Stimulated activated CD8-positive, alpha-beta memory T cell treated with anti-CD3 and anti-CD28 coated beads, Interleukin-15, amount 100 ng/mL, for 24 hours (primary cell): ENCODE measurements at places on chromosomes 7 and 10.

- DNase-seq, result no peak
These were observed 33.9 kb downstream of the ASB13 start for GRCh38 chr10:5632446-5632845.

DNA sequence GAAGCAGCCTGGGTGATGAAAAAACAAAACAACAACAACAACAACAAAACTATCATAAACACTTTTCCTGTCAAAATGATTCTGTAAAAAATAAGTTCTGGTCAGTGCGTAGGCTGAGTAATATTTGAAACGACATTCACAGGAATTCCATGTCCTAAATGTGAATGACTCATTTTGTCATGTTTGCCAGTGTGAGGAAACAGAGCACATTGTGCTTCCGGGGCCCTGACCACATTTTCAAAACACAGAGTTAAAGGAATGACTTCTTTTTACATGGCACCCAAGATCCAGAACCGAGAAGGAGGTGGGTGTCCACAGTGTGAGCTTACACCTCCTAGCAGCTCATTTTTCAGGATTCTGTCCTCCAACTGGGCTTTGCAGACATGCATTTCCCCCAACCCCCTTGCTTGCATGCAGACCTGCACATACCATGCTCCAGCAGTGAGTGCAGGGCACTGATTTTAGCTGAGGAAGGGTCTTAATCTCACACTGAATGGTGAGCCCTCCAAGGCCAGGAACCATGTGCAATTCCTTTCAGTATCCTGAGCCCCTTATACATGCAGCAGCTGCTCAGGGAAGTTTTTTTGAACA, 3.0 kb downstream of the CLRN3 start:
- DNase-seq, result no peak

GRCh38 chr10:131686781-131687420, 213.9 kb upstream of the PPP2R2D start:
- DNase-seq, result no peak

- no peak for DNase-seq
These were observed 828 bp upstream of the MALSU1 start for GRCh38 chr7:23298141-23298881.

DNA sequence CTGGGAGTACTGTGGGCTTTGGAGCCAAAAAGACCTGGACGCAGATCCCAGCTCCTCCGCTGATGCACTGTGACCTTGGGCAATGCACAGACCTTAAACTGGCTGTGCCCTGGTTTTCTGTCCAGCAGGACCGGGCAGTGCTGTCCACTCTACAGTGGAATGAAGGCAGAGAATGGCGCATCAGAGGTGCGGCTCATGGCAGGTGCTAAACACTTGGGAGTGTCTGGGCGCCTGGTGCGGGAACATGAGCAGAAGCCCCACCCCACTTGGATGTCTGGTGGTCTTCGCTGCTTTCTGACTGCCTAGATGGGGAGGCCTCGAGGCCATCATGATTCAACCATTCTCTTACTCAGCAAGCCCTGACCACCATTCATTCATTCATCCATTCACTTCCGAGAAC, 153.7 kb downstream of the GRK5 start:
- DNase-seq, result no peak

- no peak for DNase-seq
These were observed 40.2 kb upstream of the TNS3 start for GRCh38 chr7:47621979-47622561.

DNA sequence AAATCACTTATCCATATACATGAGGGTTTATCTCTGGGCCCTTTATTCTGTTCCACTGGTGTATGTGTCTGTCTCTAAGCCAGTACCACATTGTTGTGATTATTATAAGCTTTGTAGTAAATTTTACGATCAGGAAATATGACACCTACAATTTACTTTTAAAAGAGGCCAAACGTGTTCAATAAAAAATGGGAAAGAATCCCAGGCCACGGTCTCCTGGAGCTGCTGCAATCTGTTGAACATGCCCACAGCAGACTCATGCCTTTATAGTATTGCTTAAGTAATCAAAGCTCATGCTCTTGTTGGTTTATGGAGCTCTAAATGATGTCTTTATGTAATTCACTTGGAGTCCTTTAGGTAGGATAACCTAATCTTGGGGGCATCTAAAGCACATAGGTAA, 273.0 kb downstream of the ZMYND11 start:
- no peak for DNase-seq

DNA sequence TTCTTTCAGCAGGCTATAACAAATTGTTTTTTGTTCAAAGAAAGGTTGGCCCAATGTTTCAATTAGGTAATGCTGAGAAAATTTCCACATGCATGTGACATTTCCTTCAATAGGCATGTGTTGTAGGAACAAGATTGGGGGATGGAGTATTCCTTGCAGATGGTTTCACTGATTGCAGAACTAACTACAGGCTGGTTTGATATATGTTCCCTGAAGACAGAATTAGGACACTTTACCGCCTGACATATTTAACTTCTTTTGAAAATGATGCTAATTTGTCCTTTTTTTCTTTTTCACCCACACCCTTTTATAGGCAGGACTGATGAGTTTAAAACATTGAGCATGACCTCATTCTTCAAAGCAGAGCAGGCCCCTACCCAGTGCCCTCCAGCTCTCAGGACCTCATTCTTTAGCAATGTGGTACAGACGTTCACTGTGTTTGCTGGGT, 163.3 kb downstream of the CPED1 start:
- no peak for DNase-seq
